ENCODE measurements at places on chromosomes 2 and 18. TPM values are rescaled to one million over a fixed set of nuclear protein-coding genes. Genes with fewer than 3 reads are reported as not detected.
A peak's percentile ranks its signal among the peaks of the same experiment; 100 is the strongest.

CTLA4 gene
- not detected for total RNA-seq

DNA sequence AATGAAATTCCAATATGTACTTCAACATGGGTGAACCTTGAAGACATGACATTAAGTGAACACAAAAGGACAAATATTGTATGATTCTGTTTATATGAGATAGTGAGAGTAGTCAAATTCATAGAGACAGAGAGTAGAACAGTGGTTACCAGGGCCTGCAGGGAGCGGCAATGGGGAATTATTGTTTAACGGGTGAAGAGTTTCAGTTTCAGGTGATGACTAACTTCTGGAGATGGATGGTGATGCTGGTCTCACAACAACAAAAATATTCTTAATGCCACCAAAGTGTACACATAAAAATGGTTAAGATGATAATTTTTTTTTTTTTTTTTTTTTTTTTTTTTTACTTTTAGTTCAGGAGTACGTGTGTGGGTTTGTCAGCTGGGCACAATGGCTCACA is 109.4 kb upstream of the TMEM200C start:
- DNase-seq = no peak

- peak; percentile 74 for DNase-seq
Observed at GRCh38 chr18:58186258-58186948, 142.4 kb downstream of the NEDD4L start.

DNA sequence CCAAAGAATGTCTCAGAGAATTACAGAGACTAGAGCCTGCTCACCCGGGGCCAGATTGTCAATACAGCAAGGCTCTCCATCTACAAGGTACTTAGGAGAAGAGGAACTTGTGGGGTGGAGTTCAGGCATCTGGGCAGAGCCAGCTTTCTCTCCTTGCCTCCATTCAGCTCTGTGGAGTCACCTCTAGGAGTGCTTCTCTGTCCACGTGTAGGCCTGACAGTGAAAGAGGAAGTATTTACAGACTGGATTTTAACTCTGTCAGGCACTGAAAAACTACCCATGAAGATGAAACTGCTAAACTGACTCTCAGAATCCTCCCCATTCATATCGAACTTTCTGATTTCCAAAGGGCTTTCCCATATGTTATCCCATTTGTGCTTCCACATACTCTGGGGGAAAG is 315.6 kb downstream of the SETBP1 start:
- no peak for DNase-seq
